CD8-positive, alpha-beta memory T cell (primary cell): ENCODE measurements at places on chromosomes 2 and 18. TPM values are rescaled to one million over a fixed set of nuclear protein-coding genes. Genes with fewer than 3 reads are reported as not detected.

Gene CKAP2L
- 19.6 TPM for total RNA-seq

Gene HOXD13
- not detected for total RNA-seq

Gene GAD1
- total RNA-seq, result 1.0 TPM

Gene IDH1
- 21.5 TPM for total RNA-seq

Gene SNED1
- total RNA-seq, result 3.5 TPM

Gene CYS1
- 0.20 TPM for total RNA-seq

Gene RAPGEF4
- total RNA-seq, result not detected

Gene METTL8
- total RNA-seq, result 50.5 TPM

Gene ASB18
- total RNA-seq, result not detected

Gene IGFBP5
- total RNA-seq, result not detected

- H3K4me3 ChIP-seq, result no peak overlapping the region
- no peak overlapping the region for H3K27ac ChIP-seq
- no peaks in the 10 kb centered on the region for H3K27me3 ChIP-seq
- H3K36me3 ChIP-seq, result no peaks in the 10 kb centered on the region
- no peaks in the 10 kb centered on the region for H3K4me1 ChIP-seq
- DNase-seq, result no peak
These were observed 28.4 kb downstream of the SCYGR8 start for GRCh38 chr2:227774011-227774624.

DNA sequence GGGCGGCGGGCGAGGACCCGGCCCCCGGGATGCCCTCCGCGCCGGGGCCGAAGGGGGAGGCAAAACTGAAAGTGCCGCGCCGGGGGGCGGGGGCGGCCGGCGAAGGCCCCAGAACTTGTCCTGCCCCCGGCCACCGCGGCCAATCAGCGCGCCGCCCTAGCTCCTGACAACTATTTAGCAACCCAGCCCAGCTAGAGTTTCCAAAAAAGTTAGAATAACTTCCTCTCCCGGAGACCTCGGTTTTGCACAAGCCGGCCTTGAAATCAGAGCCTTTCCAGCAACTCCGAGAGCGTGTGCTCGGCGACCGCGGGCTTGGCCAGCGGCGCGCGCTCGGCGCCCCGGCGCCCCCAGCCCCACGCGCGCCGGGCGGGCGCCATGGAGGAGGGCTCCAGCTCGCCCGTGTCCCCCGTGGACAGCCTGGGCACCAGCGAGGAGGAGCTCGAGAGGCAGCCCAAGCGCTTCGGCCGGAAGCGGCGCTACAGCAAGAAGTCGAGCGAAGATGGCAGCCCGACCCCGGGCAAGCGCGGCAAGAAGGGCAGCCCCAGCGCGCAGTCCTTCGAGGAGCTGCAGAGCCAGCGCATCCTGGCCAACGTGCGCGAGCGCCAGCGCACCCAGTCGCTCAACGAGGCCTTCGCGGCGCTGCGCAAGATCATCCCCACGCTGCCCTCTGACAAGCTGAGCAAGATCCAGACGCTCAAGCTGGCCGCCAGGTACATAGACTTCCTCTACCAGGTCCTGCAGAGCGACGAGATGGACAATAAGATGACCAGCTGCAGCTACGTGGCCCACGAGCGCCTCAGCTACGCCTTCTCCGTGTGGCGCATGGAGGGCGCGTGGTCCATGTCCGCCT lies at the start of gene TWIST2:
Gene TWIST2, plus strand, starts transcription at position 245 of the 850 bp plus-strand sequence. Its CDS starts 131 bp downstream, at position 376.
- peaks cover 14% of the 10 kb centered on the region for H3K27me3 ChIP-seq
- no peaks in the 10 kb centered on the region for H3K4me1 ChIP-seq
- no peak within 1 kb of the TSS for H3K27ac ChIP-seq
- no peak for DNase-seq
- H3K4me3 ChIP-seq, result no peak within 1 kb of the TSS
- no peaks in the 10 kb centered on the region for H3K36me3 ChIP-seq

- H3K27ac ChIP-seq, result no peak overlapping the region
- H3K4me1 ChIP-seq, result no peaks in the 10 kb centered on the region
- no peak for DNase-seq
- no peaks in the 10 kb centered on the region for H3K36me3 ChIP-seq
- no peaks in the 10 kb centered on the region for H3K27me3 ChIP-seq
- H3K4me3 ChIP-seq, result no peak overlapping the region
These were observed 54.8 kb upstream of the ASB18 start for GRCh38 chr2:236319036-236319435.

- peak overlapping the region; percentile 55 for H3K27ac ChIP-seq
- H3K4me1 ChIP-seq, result peaks cover 22% of the 10 kb centered on the region
- no peak for DNase-seq
- H3K4me3 ChIP-seq, result peak overlapping the region; percentile 87
These were observed 284 bp upstream of the EXOC6B start for GRCh38 chr2:72826156-72826477.

- no peaks in the 10 kb centered on the region for H3K27me3 ChIP-seq
- H3K4me3 ChIP-seq, result no peak within 1 kb of the TSS
- no peaks in the 10 kb centered on the region for H3K36me3 ChIP-seq
- no peak within 1 kb of the TSS for H3K27ac ChIP-seq
- no peak for DNase-seq
These were observed at the start of gene LYG2 for GRCh38 chr2:99255491-99256318. Gene LYG2 (minus strand): TSS chr2:99255666. CDS start chr2:99254260, 1,406 bp downstream.

GRCh38 chr2:10241641-10242430 lies 60.9 kb upstream of the HPCAL1 start:
- H3K4me3 ChIP-seq, result no peak overlapping the region
- no peak for DNase-seq
- no peaks in the 10 kb centered on the region for H3K36me3 ChIP-seq
- H3K27ac ChIP-seq, result no peak overlapping the region
